Endothelial cell (in vitro differentiated cells): ENCODE measurements at places on chromosomes 4 and X. TPM values are rescaled to one million over a fixed set of nuclear protein-coding genes. Genes with fewer than 3 reads are reported as not detected.
A peak's percentile ranks its signal among the peaks of the same experiment; 100 is the strongest.

KLF8 gene
- 13.9 TPM for total RNA-seq

VCX gene
- not detected for total RNA-seq

KCNE5 gene
- 9.4 TPM for total RNA-seq

SLC26A1 gene
- not detected for total RNA-seq

DNA sequence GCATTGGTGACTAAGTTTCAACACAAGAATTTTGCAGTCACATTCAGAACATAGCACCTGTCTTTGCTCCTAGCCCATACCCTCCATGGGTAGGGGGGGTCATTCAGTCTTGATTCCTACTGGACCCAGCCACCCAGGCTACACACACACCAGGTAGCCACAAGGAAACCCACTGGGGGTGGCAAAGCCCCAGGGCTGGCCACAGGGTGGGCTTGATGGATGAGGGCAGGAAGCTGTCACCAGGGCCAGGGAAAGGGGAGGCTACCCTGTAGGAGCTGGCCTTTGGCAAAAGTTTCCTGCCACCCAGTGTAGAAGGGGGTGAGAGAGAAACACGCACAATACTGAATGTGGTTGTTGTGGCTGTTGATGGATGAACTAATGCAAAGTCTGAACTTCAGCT lies 74.5 kb upstream of the NKX1-1 start:
- no peak for DNase-seq

DNA sequence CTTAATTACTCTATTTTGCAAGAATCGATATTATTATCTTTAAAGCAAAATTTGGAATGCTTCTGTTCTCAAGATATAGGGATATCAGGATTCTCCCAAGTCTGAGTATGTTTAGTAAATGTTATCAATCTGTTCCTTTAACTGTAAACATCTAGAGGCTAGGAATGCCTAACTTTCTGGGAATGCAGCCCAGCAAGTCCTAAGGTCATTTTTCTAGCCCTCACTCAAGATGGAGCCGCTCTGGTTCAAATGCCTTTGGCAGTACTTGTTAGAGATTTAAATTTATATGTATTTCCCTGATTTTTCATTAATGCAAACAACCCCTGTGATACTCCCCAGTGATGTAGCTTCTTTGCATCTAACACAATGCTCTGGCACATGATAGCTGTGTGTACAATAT lies 623.8 kb upstream of the LCORL start:
- no peak for DNase-seq

- DNase-seq: no peak
Measured at GRCh38 chr4:163335384-163335783, 3.0 kb upstream of the NPY1R start.

- DNase-seq: no peak
Measured at GRCh38 chr4:158808399-158808798, 39.6 kb downstream of the FNIP2 start.

GRCh38 chrX:40096395-40097091 lies 1.2 kb downstream of the BCOR start:
- peak; percentile 30 for DNase-seq

DNA sequence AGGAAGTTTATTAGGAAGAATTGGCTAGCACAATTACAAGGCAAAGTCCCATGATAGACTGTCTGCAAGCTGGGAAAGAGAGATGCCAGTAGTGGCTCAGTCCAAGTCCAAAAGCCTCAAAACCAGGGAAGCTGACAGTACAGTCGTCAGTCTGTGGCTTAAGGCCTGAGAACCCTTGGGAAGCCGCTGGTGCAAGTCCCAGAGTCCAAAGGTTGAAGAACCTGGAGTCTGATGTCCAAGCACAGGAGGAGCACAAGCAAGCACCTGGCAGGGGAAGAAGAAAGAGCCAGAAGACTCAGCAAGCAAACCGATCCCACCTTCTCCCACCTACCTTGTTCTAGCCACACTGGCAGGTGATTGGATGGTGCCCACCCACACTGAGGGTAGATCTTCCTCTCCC lies 51.3 kb upstream of the TMEM150C start:
- DNase-seq: no peak

DNA sequence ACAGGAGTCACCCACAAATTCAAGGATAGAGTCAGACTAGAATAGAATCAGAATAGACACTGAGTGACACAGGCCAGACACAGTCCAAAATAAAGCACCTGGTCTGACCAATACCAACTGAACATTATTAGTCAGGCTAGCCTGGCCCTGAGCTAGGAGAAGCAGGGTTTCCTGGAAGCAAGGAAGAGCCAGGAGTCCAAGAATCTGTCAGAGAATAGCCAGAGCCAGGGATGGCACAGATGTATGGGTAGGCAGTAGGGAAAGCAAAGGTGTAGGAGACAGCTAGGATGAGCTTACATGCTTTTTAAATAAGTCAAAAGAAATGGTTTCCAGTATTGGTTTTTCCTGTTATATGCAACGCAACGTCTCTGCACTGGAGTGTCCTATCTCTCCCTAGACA lies 3.7 kb downstream of the BTC start:
- DNase-seq: no peak

DNA sequence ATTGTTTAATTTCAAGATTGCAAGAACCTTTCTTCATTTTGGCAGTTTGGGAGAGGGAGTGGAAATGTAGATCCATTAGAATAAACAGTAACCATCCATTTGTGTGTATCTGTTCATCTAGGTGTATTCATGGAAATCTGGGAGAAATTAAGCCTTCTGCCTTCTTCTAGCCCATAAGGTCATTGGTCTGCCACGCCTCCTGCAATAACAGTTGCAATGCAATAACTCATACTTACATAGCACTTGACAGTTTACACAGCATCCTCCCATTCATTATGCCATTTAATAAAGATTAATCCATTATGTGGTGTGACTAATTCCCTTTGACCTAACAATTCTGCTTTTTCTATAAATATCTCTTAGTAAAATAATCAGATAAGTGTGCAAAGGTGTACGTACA lies 42.6 kb downstream of the SHROOM4 start:
- no peak for DNase-seq

GRCh38 chrX:134764202-134764785 lies 106.0 kb upstream of the PLAC1 start:
- DNase-seq: no peak
